CD8-positive, alpha-beta T cell (primary cell): ENCODE measurements at places on chromosomes 2 and 18. TPM values are rescaled to one million over a fixed set of nuclear protein-coding genes. Genes with fewer than 3 reads are reported as not detected.

DNA sequence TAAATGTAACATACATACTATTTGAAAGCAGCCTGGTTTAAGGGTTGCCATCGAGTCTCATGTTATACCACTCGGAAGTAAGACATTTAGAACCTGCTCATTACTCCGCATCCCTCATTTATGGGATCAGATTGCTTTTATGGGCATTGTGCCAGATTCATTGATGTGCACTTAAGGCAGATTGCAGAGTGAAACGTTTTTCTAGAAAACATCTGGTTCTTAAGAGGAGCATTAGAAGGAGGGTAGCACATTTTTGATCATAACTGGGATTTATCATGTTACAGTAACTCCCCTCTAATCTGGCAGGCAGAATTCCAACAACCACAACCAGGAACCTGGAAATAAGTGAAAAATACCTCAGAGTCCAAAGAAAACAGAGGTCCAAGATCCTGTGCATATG, 74.2 kb upstream of the GALNT3 start:
- no peak for DNase-seq

Gene CD8B2
- 5.0 TPM for total RNA-seq

Gene RFX8
- total RNA-seq = not detected

Gene C1GALT1C1L
- not detected for total RNA-seq

- DNase-seq = peak; percentile 82
Measured at GRCh38 chr18:2932247-2933181, 80.4 kb downstream of the LPIN2 start.
